ENCODE measurements at places on chromosomes 7 and 10. TPM values are rescaled to one million over a fixed set of nuclear protein-coding genes. Genes with fewer than 3 reads are reported as not detected.

DNA sequence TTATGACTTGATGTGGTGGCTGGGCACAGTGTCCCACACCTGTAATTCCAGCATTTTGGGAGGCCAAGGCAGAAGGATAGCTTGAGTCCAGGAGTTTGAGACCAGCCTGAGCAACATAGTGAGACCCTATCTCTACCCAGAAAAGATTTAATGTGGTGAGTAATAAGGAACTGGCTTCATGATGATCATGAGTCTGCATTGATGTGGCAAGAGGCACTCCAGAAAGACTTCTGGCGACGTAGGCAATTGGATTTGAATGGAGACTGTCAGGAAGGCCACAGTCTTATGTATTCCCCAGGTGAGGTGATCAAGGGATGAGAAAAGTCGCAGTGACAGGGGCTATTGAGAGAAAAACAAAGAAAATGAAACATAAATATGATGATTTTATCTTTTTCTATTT is 138.0 kb downstream of the CACNB2 start:
- no peaks in the 10 kb centered on the region for H3K36me3 ChIP-seq
- peaks cover 2% of the 10 kb centered on the region for H3K27me3 ChIP-seq
- H3K4me3 ChIP-seq, result no peak overlapping the region
- no peaks in the 10 kb centered on the region for H3K4me1 ChIP-seq
- no peak overlapping the region for H3K27ac ChIP-seq
- no peak for DNase-seq

DNA sequence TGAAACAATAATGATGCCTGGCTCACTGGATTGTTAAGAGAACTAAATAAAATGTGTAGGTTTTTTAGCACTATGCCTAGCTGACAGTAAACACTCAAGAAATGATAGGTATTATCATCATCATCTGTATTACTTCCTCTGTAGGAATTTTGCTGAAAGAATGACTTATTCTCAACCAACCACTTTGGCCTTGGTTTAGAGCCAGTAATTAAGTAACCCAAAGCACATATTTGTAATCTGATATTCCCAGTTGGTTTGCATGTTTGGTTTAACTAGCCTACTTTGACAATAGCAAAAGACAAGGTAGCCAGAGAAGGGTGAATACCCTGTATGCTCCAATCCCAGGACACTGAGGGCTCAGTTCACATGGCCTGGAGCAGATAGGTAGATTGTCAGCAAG is 34.4 kb downstream of the BCAP29 start:
- H3K36me3 ChIP-seq, result peaks cover 23% of the 10 kb centered on the region
- no peak overlapping the region for H3K4me3 ChIP-seq
- no peak for DNase-seq

GRCh38 chr10:25177093-25177753 is 2.4 kb downstream of the GPR158 start:
- no peak for DNase-seq
- H3K27me3 ChIP-seq, result peaks cover 48% of the 10 kb centered on the region
- H3K27ac ChIP-seq, result peak overlapping the region; percentile 41

DNA sequence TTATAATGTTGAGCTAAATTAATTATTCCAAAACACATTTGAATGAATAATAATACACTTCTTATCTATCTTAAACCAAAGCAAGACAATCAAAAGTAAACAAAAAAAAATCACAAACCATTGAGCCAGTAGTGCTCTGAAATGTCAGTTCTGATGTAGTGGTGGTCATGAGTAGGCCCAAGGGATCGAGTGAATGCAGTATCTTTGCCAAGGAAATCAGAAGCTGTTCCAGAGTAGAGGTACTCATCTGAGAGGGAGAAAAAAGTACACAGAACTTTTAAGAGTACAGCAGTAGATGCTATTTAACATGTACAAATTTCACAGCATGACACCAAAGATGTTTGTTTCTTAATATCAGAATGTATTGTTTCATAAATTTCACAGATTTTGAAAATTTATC is 121.5 kb downstream of the SEMA3D start:
- no peaks in the 10 kb centered on the region for H3K27me3 ChIP-seq
- H3K4me3 ChIP-seq, result no peak overlapping the region
- no peaks in the 10 kb centered on the region for H3K36me3 ChIP-seq
- no peak for DNase-seq
- H3K27ac ChIP-seq, result no peak overlapping the region
- no peaks in the 10 kb centered on the region for H3K4me1 ChIP-seq

GRCh38 chr10:72081210-72081609 is 7.1 kb downstream of the SPOCK2 start:
- no peaks in the 10 kb centered on the region for H3K27me3 ChIP-seq
- H3K4me1 ChIP-seq, result peaks cover 89% of the 10 kb centered on the region
- peak overlapping the region; percentile 69 for H3K27ac ChIP-seq
- DNase-seq, result no peak
- no peak overlapping the region for H3K4me3 ChIP-seq

DNA sequence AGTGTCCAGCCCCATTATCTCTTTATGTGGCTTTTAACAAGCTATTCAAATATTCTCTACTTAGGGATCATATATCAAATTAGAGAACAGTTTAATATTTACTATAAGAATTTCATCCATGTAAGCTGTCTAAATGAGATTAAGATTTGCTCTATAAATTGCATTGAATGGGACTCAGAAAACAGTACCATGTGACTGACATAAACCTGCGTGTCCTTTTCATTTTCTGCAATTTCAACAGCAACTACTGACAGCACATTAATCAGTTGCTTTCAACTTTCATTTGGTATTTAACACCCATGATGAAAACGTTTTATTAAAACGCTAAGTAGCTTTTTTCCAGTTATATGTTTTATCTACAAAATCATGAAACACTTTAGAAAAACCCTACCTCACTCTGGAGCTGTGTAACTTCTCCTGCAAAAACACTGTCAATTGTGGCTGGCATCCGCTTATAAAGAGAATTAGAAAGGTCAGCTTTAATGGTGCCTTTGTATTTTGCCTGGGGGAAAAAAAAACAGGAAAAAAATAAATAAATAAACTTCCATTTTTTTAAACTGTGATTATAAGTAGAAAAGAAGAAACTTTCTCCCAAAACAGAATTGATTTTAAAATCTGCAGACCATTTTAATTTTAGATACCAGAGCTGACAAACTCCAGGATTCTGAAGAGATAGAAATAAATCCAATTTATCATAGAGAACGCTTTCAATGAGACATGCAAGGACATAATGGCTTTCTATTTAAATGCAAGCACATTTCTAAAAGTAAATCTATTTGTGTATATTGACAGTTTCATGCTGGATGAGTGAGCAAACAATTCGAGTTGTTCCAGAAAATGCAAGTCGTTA is 9.2 kb downstream of the NEBL start:
- H3K27ac ChIP-seq, result no peak overlapping the region
- no peaks in the 10 kb centered on the region for H3K27me3 ChIP-seq
- H3K4me1 ChIP-seq, result no peaks in the 10 kb centered on the region
- no peak overlapping the region for H3K4me3 ChIP-seq
- DNase-seq, result no peak

FGFR2 gene
- not detected for total RNA-seq

MACC1 gene
- 0.06 TPM for total RNA-seq

DNAJC12 gene
- total RNA-seq, result 1.9 TPM

All from activated CD4-positive, alpha-beta T cell treated with anti-CD3 and anti-CD28 coated beads, Interleukin-2, amount 10 ng/mL, durations not matched to agents 7 days and 5 days (primary cell).